ENCODE measurements at places on chromosomes 1 and 21.
A peak's percentile ranks its signal among the peaks of the same experiment; 100 is the strongest.

DNA sequence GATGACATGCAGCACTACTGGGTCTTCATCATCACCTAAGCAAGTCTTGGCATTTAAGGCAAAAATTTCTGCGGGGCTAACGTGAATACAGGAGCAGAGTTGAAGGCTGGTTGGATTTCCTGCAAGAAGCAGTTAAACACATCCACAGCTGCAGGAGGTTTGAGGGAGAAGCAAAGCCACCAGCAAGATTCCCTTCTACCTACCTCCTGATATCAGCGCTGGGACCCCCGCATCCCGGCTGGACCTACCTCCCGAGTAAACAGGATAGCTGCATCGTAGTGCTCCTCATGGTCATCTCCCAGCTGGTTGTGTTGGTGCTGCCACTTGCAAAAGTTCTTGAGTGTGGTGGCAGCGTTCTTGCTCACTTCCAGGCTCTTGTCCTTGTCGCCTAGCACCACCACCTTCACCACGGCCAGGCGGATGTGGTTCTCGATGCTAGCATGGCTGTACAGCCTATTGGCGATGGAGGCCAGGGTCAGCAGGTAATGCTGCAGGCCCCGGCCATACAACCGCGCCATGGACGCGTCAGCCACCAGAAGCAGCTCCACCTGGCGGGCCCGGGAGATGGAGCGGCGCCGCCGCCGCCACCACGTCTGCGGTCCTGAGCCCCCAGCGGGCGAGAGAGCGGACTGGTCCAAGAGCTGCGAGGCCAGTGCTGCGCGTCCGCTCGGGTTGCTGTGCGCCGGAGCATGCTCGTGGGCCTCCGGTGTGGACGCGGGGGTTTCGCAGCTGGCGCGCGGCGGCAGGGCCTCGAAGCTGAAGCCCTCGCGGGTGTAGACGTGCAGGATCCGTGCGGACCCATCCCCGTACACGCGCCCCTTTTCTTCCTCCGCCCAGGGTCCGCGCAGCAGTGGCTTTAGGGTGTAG is 1.6 kb downstream of the ADAMTS5 start:
- H3K36me3 ChIP-seq, result no peaks in the 10 kb centered on the region
- peak overlapping the region; percentile 70 for H3K27ac ChIP-seq
- H3K4me3 ChIP-seq, result peak overlapping the region; percentile 67
- H3K4me1 ChIP-seq, result peaks cover 8% of the 10 kb centered on the region

DNA sequence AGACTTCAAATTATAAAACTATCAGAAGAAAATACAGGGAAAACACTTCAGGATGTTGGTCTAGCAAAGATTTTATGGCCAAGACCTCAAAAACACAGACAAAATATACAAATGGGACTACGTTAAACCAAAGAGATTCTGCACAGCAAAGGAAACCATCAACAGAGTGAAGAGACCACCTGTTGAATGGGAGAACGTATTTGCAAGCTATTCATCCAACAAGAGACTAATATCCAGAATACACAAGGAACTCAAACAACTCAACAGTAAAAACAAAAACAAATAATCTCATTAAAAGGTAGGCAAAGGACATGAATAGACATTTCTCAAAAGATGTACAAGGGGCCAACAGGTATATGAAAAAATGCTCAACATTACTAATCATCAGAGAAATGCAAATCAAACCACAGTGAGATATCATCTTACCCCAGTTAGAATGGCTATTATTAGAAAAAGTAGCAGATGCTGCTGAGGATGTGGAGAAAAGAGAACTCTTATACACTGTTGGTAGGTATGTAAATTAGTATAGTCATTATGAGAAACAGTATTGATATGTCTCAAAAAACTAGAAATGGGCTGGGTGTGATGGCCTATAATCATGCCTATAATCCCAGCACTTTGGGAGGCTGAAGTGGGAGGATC is 112.6 kb downstream of the LRIG2 start:
- H3K4me3 ChIP-seq, result no peak overlapping the region
- H3K4me1 ChIP-seq, result no peaks in the 10 kb centered on the region
- no peak for DNase-seq
- no peaks in the 10 kb centered on the region for H3K27me3 ChIP-seq
- no peaks in the 10 kb centered on the region for H3K36me3 ChIP-seq
- no peak overlapping the region for H3K27ac ChIP-seq

- H3K4me3 ChIP-seq, result no peak overlapping the region
- no peak overlapping the region for H3K27ac ChIP-seq
- no peak for DNase-seq
These were observed 29.4 kb downstream of the TMPRSS2 start for GRCh38 chr21:41478319-41479177.

- H3K27me3 ChIP-seq, result no peaks in the 10 kb centered on the region
- H3K4me1 ChIP-seq, result no peaks in the 10 kb centered on the region
- H3K4me3 ChIP-seq, result no peak overlapping the region
- H3K36me3 ChIP-seq, result no peaks in the 10 kb centered on the region
- no peak overlapping the region for H3K27ac ChIP-seq
These were observed 36.7 kb downstream of the CRB1 start for GRCh38 chr1:197304638-197305200.

GRCh38 chr1:26083208-26083607 is 15.8 kb upstream of the TRIM63 start:
- no peak overlapping the region for H3K27ac ChIP-seq
- no peak for DNase-seq
- no peak overlapping the region for H3K4me3 ChIP-seq
- H3K27me3 ChIP-seq, result no peaks in the 10 kb centered on the region
- no peaks in the 10 kb centered on the region for H3K4me1 ChIP-seq

DNA sequence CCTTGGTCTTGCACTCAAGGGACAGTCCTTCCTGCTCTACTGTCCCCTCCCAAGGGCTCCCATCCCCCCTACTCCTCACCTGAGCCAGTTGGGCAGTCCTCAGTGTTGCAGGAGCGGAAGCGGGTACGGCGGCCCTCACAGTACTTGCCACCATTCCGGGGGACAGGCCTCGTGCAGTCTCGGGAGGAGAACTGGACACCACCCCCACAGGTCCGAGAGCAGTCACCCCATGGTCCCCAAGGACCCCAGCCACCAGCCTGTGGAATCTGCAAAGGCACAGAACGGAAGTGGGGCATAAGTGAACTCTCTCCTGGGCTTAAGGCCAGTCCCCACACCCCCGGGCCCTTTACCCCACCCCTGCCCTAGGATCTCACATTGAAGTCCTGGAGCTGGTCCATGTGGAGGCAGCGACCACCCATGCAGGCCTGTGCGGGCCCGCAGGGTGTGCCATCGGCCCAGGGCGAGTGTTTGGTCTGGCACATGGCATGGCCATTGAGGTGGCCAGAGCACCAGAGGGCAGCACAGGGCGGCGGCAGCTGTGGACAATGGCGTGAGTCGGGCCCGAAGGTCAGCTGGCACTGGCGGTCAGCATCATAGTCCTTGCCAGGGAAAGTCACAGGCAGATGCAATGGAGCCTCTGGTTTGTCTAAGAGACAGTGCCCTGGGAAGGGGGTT is 5.2 kb downstream of the ADAMTS4 start:
- no peak overlapping the region for H3K27ac ChIP-seq
- peaks cover 15% of the 10 kb centered on the region for H3K4me1 ChIP-seq
- H3K36me3 ChIP-seq, result no peaks in the 10 kb centered on the region
- no peak overlapping the region for H3K4me3 ChIP-seq

GRCh38 chr1:38061883-38062328 is 15.3 kb upstream of the POU3F1 start:
- no peak for DNase-seq
- H3K36me3 ChIP-seq, result no peaks in the 10 kb centered on the region
- no peak overlapping the region for H3K4me3 ChIP-seq
- H3K27ac ChIP-seq, result no peak overlapping the region

GRCh38 chr1:99781798-99782197 is 15.4 kb upstream of the FRRS1 start:
- H3K36me3 ChIP-seq, result no peaks in the 10 kb centered on the region
- H3K4me1 ChIP-seq, result no peaks in the 10 kb centered on the region
- H3K27ac ChIP-seq, result no peak overlapping the region
- no peak overlapping the region for H3K4me3 ChIP-seq

GRCh38 chr1:11952455-11953109 is 18.1 kb downstream of the PLOD1 start:
- no peak overlapping the region for H3K4me3 ChIP-seq
- no peaks in the 10 kb centered on the region for H3K27me3 ChIP-seq
- DNase-seq, result no peak
- H3K27ac ChIP-seq, result no peak overlapping the region

GRCh38 chr1:246110343-246111219 is 396.5 kb downstream of the SMYD3 start:
- no peaks in the 10 kb centered on the region for H3K36me3 ChIP-seq
- DNase-seq, result peak; percentile 31
- no peak overlapping the region for H3K27ac ChIP-seq
- H3K4me3 ChIP-seq, result no peak overlapping the region
- H3K4me1 ChIP-seq, result no peaks in the 10 kb centered on the region
- no peaks in the 10 kb centered on the region for H3K27me3 ChIP-seq

GRCh38 chr1:5667513-5668325 is 324.5 kb downstream of the NPHP4 start:
- H3K36me3 ChIP-seq, result no peaks in the 10 kb centered on the region
- H3K4me3 ChIP-seq, result no peak overlapping the region
- no peaks in the 10 kb centered on the region for H3K4me1 ChIP-seq
- DNase-seq, result no peak
- H3K27ac ChIP-seq, result no peak overlapping the region

DNA sequence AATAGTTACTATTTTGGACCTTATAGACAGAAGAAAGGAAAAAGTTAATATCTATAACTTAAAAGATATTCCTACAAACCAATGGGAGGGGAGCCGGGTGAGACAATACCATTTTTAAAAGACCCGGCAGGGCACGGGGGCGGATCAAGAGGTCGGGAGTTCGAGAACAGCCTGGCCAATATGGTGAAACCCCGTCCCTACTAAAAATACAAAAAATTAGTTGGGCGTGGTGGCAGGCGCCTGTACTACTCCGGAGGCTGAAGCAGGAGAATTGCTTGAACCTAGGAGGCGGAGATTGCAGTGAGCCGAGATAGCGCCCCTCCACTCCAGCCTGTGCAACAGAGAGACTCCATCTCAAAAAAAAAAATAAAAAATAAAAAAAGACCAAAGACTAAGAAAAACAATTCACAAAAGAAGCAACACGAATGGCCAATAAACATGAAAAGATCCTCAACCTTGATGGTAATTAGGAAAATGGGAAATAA is 1.2 kb upstream of the PSMB2 start:
- peak overlapping the region; percentile 60 for H3K4me3 ChIP-seq
- no peaks in the 10 kb centered on the region for H3K4me1 ChIP-seq
- no peaks in the 10 kb centered on the region for H3K36me3 ChIP-seq
- no peak for DNase-seq
- H3K27me3 ChIP-seq, result no peaks in the 10 kb centered on the region

DNA sequence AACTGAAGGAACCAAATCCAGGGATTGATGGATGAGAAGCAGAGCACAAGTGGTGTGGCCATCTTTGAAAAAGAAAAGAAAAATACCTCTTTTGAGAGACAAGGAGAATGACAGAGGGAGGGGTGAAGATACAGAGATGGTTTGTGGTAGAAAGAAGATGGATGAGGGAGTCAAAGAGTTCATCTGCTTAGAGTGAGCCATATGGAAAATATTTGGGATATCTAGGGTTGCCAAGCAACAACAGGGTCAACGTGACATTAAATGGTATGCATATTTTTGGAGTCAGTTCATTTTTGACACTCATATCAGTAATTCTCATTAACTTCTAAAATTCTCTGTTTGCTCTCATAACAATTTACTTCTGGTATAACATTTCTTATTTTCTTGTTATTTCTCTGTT is 50.7 kb downstream of the MACF1 start:
- peaks cover 29% of the 10 kb centered on the region for H3K4me1 ChIP-seq
- no peak for DNase-seq
- H3K27ac ChIP-seq, result peak overlapping the region; percentile 18
- no peak overlapping the region for H3K4me3 ChIP-seq

DNA sequence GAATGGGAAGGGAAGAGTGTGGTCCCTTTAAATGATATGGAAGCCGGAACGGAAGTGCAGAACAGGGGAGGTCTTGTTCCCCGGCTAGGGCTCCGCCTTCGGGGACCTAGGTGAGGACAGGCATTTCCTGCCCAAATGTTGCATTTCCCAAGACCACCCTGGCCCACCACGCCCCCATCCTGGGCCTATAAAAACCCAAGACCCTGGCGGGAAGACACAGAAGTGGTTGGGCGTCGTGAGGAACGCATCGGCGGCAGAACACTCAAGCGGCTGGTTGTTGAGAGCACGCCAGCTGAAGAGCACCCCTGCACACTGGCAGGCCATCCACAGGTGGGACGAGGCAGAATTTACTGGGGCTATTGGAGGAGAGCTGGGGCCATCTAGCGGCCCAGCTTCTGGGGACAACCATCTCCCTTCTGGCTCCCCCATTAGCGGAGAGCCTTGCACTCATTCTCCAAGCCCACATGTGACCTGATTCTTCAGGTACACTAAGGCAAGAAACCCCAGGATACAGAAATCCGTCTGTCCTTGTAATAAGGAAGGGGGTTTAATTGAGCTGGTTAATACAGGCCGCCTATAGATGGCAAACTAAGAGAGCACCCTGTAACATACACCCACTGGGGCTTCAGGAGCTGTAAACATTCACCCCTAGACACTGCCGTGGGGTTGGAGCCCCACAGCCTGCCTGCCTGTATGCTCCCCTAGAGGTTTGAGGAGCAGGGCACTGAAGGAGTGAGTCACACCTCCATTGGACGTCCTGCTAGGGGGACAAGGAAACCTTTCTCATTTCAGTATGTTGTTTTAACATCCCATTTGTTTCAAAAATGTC is 1327.9 kb downstream of the BRINP3 start:
- no peak overlapping the region for H3K4me3 ChIP-seq
- DNase-seq, result no peak
- no peaks in the 10 kb centered on the region for H3K4me1 ChIP-seq

GRCh38 chr1:93673163-93673829 is 8.3 kb downstream of the BCAR3 start:
- no peak for DNase-seq
- H3K36me3 ChIP-seq, result no peaks in the 10 kb centered on the region
- H3K4me1 ChIP-seq, result peaks cover 38% of the 10 kb centered on the region
- H3K4me3 ChIP-seq, result no peak overlapping the region

- no peak overlapping the region for H3K4me3 ChIP-seq
- no peak for DNase-seq
- H3K27ac ChIP-seq, result no peak overlapping the region
These were observed 65.8 kb upstream of the ATF3 start for GRCh38 chr1:212542761-212543187.

DNA sequence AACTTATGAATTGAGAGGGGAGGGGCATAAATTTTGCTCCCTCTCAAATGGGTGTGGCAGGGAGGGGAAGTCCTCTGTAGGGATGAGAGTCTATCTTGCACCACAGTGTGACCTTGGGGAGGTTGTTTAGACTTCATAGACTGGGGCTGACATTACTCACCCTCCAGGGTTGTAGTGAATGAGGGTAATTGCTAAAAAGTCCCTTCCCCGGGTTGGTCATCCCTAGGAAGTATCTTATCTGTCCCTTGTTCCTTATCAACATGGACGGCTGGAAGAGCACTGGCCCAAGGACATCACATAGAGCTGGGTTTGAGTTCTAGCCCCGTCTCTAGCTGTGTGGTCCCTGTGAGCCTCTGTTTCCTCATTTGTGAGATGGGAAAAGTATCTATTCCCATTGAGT is 52.4 kb upstream of the SLC2A1 start:
- no peaks in the 10 kb centered on the region for H3K36me3 ChIP-seq
- H3K4me3 ChIP-seq, result no peak overlapping the region
- no peaks in the 10 kb centered on the region for H3K27me3 ChIP-seq
- H3K4me1 ChIP-seq, result no peaks in the 10 kb centered on the region
- no peak for DNase-seq
- H3K27ac ChIP-seq, result no peak overlapping the region

Data from ovary (tissue), 10 donors.